Natural killer cell (primary cell): ENCODE measurements at places on chromosomes 6 and 20.

- no peak overlapping the region for H3K4me3 ChIP-seq
- H3K4me1 ChIP-seq = no peaks in the 10 kb centered on the region
- H3K27me3 ChIP-seq = no peaks in the 10 kb centered on the region
- DNase-seq = no peak
- H3K27ac ChIP-seq = no peak overlapping the region
- peaks cover 19% of the 10 kb centered on the region for H3K36me3 ChIP-seq
Measured at GRCh38 chr6:36925809-36926208, 28.7 kb upstream of the PI16 start.

GRCh38 chr6:22954749-22955385 lies 385.5 kb downstream of the HDGFL1 start:
- no peaks in the 10 kb centered on the region for H3K4me1 ChIP-seq
- no peak for DNase-seq
- no peaks in the 10 kb centered on the region for H3K27me3 ChIP-seq
- H3K36me3 ChIP-seq = no peaks in the 10 kb centered on the region
- H3K4me3 ChIP-seq = no peak overlapping the region

DNA sequence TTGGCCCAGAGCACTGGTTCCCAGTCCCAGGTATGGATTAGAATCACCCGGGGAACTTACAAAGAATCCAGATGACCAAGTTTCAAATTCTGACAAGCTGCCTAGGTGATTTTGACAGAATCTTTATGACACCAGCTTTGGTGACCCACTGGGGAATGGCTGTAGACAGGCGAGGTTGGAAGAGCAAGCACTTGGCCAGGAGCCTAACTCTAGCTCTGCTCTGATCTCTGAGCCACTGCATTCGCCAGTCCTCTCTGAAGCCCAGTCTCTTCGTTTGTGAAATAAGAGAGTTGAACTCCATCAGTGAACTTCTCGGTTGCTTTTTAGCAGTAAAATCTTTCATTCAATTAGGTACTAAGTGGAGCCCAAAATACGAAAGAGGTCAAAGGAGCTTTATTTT lies 161.2 kb downstream of the VEGFA start:
- DNase-seq = no peak
- H3K27me3 ChIP-seq = no peaks in the 10 kb centered on the region
- no peaks in the 10 kb centered on the region for H3K36me3 ChIP-seq
- H3K4me1 ChIP-seq = peaks cover 9% of the 10 kb centered on the region
- H3K4me3 ChIP-seq = no peak overlapping the region
- H3K27ac ChIP-seq = no peak overlapping the region

DNA sequence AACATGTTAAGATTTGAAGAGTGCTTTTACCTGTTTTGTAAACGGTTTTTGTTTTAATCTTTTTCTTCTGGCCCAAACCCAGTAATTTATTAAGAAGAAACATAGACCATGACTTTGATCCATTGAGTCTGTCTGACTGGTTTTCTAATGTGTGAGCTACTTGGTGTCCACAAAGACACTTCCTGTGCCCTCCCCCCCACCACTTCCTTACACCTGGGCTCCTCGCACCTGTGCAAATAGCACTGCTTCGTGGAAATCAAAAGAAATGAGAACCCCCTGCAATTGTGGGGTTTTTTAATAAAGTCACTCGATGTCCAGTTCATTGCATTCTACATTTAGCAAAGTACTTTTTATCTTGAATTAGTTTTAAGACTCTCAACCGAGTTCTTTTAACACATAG lies 65.5 kb downstream of the SMOC2 start:
- H3K4me1 ChIP-seq = no peaks in the 10 kb centered on the region
- no peaks in the 10 kb centered on the region for H3K36me3 ChIP-seq
- no peak overlapping the region for H3K4me3 ChIP-seq
- no peaks in the 10 kb centered on the region for H3K27me3 ChIP-seq
- no peak overlapping the region for H3K27ac ChIP-seq

DNA sequence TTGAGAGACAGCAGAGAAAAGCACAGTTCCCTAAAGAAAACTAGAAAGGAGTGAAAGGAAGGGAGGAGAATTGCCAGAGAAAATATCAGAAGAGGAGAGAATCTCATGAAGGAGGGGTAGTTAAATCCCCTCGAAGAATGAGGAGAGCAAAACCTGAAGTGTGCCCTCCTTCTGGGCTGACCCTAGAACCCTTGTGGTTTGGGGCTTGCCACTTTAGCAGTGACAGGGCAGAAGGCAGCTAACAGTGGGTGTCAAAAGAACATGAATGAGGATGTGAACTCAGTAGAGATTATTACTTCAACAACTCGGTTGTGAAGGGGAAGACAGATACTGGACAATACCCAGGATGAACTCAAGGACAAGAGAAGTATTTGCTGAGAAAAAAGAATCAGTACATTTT lies 73.6 kb downstream of the RALGAPA2 start:
- H3K27me3 ChIP-seq = no peaks in the 10 kb centered on the region
- peaks cover 19% of the 10 kb centered on the region for H3K36me3 ChIP-seq
- H3K4me3 ChIP-seq = no peak overlapping the region

GRCh38 chr6:151113641-151114040 lies 126.1 kb upstream of the AKAP12 start:
- H3K27ac ChIP-seq = no peak overlapping the region
- no peaks in the 10 kb centered on the region for H3K4me1 ChIP-seq
- H3K27me3 ChIP-seq = no peaks in the 10 kb centered on the region
- no peaks in the 10 kb centered on the region for H3K36me3 ChIP-seq

- no peaks in the 10 kb centered on the region for H3K4me1 ChIP-seq
- H3K27me3 ChIP-seq = no peaks in the 10 kb centered on the region
- peaks cover 54% of the 10 kb centered on the region for H3K36me3 ChIP-seq
- H3K4me3 ChIP-seq = no peak overlapping the region
Measured at GRCh38 chr20:41482647-41483552, 116.3 kb upstream of the EMILIN3 start.

- H3K27ac ChIP-seq = no peak overlapping the region
- H3K27me3 ChIP-seq = no peaks in the 10 kb centered on the region
- DNase-seq = no peak
Measured at GRCh38 chr6:165091121-165091785, 218.2 kb downstream of the C6orf118 start.

- H3K27ac ChIP-seq = no peak overlapping the region
- DNase-seq = no peak
- no peak overlapping the region for H3K4me3 ChIP-seq
- H3K27me3 ChIP-seq = no peaks in the 10 kb centered on the region
- no peaks in the 10 kb centered on the region for H3K4me1 ChIP-seq
Measured at GRCh38 chr6:110448846-110449540, 27.4 kb downstream of the SLC22A16 start.

- H3K4me3 ChIP-seq = no peak overlapping the region
- no peaks in the 10 kb centered on the region for H3K4me1 ChIP-seq
- no peak for DNase-seq
- no peaks in the 10 kb centered on the region for H3K27me3 ChIP-seq
- H3K27ac ChIP-seq = no peak overlapping the region
Measured at GRCh38 chr6:69179681-69180080, 544.6 kb downstream of the ADGRB3 start.

GRCh38 chr6:70694371-70694770 lies 26.7 kb downstream of the SMAP1 start:
- H3K4me3 ChIP-seq = no peak overlapping the region
- H3K27me3 ChIP-seq = no peaks in the 10 kb centered on the region
- H3K27ac ChIP-seq = no peak overlapping the region
- no peak for DNase-seq
- H3K4me1 ChIP-seq = peaks cover 3% of the 10 kb centered on the region
- peaks cover under 1% of the 10 kb centered on the region for H3K36me3 ChIP-seq

DNA sequence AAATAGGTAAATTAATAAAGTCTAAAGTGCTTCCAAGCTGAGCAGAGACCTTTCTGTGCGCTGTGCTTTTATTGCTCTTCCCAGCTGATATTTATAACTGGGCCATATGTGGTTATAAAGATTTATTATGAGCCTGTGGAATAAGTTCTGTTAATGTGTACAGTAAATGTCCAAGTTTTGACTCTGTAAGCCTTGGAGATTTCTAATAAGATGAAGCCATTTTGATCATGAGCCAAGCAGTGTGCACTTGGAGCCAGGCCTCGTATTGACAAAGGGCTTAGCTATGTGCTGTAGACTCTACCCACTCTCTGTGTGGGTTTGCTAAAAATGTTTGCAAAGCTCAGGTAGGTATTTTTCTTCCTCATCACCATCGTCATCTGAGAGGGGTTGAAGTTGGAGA lies 361.1 kb downstream of the FOXA2 start:
- no peak for DNase-seq
- no peaks in the 10 kb centered on the region for H3K36me3 ChIP-seq
- H3K27me3 ChIP-seq = no peaks in the 10 kb centered on the region
- H3K4me3 ChIP-seq = no peak overlapping the region
- no peak overlapping the region for H3K27ac ChIP-seq
- no peaks in the 10 kb centered on the region for H3K4me1 ChIP-seq

DNA sequence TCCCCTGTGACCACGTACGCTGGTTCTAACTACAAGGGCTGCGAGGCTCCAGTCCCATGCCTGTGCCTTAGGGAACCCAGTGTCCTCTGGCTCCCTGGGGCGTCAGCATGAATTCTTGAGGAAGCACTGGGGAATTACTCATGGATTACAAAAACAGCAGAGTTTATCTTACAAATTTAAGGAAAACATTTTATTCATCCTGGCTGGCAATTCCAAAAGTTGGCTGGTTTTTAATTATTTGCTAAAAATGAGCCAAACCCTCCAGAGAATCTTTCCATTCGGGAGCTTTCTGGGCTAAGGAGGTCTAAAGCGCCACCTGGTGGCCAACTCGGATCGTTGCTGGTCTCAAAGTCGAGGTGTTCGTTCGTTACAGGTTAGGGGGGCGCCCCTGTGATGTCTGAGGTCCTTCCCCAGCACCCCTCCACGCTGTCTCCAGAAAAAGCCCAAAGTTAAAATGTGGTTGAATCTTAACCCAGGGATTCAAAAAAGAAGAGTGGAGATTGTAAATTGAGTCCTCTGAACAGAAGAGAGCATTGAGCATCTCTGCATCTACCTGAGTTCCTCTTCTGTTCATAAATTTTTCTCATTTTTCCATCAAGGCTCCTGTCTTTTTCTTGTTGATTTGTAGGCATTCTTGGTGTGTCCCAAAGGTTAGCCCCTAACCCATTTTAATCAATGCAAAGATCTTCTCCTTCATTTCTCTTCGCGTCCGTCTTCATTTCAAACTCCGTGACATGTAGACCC lies 99.4 kb downstream of the BFSP1 start:
- no peak overlapping the region for H3K4me3 ChIP-seq
- H3K27ac ChIP-seq = no peak overlapping the region
- peaks cover 4% of the 10 kb centered on the region for H3K27me3 ChIP-seq
- no peaks in the 10 kb centered on the region for H3K36me3 ChIP-seq

- H3K4me1 ChIP-seq = no peaks in the 10 kb centered on the region
- no peak for DNase-seq
- no peaks in the 10 kb centered on the region for H3K27me3 ChIP-seq
- no peaks in the 10 kb centered on the region for H3K36me3 ChIP-seq
- no peak overlapping the region for H3K4me3 ChIP-seq
Measured at GRCh38 chr20:54340667-54341081, 132.8 kb downstream of the PFDN4 start.

DNA sequence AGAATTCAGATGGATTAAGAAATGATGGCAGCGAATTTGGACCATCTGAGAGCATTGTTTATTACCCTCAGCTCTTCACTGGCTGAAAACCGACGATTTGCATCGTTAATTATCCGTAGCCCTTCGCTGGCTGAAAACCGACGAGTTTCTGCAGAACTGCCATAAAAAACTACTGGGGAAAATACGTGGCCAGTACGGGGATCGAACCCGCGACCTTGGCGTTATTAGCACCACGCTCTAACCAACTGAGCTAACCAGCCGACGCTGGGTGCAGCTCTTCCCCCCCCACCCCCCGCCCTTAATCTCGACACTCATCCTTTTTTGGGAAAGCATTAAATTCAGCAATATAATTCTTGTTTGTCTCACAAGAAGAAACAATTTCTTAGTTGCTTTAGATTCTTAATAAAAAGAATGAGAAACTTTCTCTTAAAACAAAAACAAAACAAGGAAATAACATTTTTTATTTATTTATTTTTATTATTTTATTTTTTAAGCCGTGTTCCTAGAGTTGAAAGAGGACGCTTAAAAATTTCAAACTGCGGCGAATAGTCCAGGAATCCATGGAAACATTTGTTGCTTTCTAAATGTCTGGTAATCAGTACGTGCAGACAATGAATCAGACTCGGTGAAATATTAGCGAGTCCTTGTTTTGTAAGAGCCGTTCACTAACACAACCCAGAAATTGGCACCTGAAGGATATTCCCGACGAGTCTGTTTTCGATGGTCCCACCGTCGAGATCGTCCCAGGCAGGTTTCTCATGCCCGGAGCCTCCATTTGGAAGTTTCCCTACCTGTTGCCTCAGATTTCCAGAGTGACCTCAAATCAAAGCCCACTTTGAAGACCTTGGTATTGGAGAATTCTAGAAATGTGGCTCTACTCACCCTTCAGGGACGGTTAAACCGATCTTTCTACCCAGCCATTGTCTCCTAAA lies 27.8 kb downstream of the PRSS16 start:
- no peaks in the 10 kb centered on the region for H3K36me3 ChIP-seq
- H3K4me1 ChIP-seq = no peaks in the 10 kb centered on the region
- H3K4me3 ChIP-seq = no peak overlapping the region
- H3K27me3 ChIP-seq = peaks cover 50% of the 10 kb centered on the region
- no peak overlapping the region for H3K27ac ChIP-seq
- no peak for DNase-seq

DNA sequence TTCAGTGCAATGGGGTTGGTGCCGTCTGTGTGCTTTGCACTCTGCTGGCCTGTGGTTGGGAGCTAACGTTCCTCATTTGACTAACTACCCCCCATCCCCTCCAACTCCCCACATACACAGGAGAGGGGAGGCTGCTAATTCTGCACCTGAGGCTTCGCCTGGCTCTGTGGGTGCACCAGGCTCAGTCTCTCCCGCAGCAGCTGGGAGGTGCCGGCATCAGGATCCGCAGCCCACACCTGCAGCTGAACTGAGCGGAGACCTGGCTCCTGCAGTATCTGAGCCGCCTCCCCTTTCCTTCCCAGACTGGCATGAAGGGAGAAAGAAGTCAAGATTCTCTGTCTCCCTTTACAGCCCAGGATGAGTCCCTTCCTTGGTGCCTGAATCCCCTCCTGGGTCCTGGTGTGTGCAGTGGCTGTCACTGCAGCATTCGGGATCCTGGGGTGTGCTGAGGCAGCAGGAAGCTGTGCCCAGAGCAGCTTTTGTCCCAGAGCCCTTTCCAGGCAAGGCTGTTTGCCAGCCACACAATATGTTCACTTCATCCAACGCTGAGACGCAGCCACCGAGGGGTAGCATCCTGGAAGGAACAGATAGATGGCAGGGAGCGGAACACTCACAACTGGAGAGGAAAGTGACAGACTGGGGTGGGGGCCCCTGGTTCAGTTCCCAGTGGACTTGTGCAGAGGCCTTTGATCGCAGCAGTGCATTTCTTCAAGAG lies 70.2 kb downstream of the CDH4 start:
- no peak overlapping the region for H3K27ac ChIP-seq
- H3K27me3 ChIP-seq = no peaks in the 10 kb centered on the region
- no peaks in the 10 kb centered on the region for H3K36me3 ChIP-seq
- DNase-seq = no peak
- H3K4me3 ChIP-seq = no peak overlapping the region
- no peaks in the 10 kb centered on the region for H3K4me1 ChIP-seq

- no peak overlapping the region for H3K27ac ChIP-seq
- no peak overlapping the region for H3K4me3 ChIP-seq
- no peaks in the 10 kb centered on the region for H3K4me1 ChIP-seq
- H3K36me3 ChIP-seq = no peaks in the 10 kb centered on the region
- no peaks in the 10 kb centered on the region for H3K27me3 ChIP-seq
- DNase-seq = no peak
Measured at GRCh38 chr6:131756039-131756438, 45.2 kb upstream of the CTAGE9 start.
